ENCODE measurements at places on chromosomes 12 and 14. TPM values are rescaled to one million over a fixed set of nuclear protein-coding genes. Genes with fewer than 3 reads are reported as not detected.

Gene ARHGEF25
- not detected for total RNA-seq

Gene FIGNL2
- total RNA-seq: 0.39 TPM

Gene GLIPR1L1
- not detected for total RNA-seq

DNA sequence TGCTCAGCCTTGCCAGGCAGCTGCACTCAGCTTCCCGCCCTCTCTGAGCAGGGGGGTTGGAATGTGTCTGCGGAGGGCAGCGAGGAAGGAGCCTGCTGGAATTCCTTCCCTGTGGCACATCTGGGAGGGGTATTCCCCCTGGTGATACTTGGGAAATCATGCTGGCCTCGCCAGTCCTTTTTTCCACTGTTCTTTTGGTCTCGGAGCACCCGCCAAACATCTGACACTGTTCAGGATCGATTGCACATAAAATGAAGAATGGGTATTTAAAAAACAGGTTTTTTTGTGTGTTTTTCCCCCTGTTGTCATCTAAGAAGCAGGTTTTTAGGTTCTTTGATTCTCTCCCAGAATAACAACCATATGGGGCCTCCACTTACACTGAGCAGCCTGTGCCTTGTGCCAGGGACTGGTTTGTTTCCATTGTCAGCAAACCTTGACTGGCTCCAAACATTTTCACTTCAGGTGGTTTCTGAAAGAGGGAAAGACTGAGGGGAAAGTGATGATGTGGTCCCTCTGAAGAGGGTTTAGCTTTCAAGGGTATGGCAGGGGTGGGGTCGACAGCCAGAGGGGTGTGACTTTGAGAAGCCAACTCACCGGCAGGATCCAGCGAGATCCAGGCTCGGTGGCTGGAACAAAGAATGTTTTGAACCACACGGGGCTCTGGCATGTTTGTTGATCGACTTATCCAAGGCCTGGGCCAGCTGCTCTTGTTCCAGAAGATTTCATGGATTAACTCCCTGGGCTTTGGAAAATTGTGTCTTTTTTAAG is 215.1 kb downstream of the CACNA1C start:
- no peak for DNase-seq

DNA sequence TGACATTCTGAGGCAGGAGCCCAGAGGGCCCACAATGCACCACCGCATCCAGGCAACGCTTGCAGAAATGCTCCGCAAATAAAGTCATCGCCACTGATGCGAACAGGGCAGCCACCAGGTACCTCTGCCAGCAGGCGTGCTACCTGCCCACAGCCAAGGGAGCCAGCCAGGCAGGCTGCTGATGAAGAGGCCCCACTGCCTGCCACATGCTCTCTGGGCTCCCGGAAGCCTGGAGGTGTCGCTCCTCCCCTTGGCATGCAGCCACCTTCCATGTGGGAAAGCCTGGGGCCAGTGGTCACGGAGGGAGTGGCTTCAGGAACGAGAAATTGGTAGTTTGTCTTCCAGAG is 14.7 kb downstream of the GPR132 start:
- no peak for DNase-seq

- no peak for DNase-seq
These were observed 29.4 kb downstream of the ITPR2 start for GRCh38 chr12:26803552-26803951.

DNA sequence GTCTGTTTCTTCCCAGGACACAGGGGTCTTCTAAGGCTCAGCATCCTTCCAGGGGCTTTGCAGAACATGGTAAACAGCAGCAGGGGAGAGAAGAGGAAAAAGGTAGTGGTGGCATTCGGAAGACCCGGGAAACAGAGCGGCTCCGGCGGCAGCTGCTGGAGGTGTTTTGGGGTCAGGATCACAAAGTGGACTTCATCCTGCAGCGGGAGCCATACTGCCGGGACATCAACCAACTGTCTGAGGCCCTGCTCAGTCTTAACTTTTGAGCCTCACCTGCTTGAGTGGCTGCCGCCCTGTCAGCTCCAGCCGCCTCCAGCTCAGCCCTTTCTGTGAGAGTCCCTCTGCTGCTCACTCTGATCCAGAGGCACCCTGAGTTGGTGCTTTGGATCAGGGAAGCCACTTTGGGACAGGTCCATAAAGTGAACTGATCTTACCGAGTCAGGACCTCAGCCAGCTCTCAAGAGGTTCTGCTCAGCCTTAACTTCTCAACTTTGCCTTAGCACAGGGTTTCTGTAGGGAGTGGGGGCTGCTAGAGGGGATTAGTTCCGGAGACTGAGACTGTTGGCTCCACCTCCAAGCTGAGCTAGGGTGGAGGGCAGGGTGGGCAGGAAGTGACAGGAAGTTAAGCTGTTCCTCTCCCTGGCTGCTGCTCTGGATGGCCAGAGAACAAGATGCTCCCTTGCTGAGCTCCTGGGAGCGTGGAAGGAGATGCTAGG is 5.4 kb downstream of the SDR39U1 start:
- DNase-seq: no peak

DNA sequence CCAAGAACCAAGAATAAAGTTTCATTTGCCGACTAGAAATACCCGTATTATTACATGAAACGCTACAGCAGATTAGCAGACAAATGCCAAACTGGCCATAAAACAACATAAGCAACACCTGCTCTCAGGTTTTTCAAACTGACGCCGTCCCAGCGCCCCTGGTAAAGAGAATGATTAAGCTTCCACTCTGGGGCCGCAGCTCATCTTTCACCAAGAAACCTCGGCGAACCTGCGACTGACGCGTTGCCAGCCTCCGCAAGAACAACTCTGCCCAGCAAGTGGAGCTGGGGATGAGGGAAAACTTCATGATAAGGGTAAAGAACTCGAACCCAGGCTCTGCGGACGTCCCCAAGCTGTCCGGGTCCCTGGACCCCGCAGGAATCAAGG is 530 bp downstream of the ARL1 start:
- DNase-seq: no peak

GRCh38 chr14:55107766-55108554 is 21.1 kb upstream of the LGALS3 start:
- DNase-seq: no peak

DNA sequence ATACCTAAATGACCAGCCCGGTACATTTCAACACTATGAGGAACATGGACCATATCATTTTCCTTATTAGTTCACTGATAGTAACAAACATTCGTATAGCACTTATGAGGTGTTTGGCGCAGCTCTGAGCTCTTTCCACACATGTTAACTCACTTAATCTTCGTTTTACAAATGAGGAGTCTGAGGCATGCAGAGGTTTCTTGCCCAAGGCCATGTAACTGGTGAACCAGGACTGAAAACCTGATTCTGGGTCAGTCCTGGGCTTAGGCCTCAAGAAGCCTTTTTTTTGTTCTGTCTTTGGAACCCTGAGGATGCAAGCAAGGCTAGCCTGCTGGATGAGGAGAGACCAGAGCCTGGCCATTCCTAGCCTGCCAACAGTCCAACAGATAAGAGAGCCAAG is 55.0 kb downstream of the C14orf132 start:
- DNase-seq: no peak

DNA sequence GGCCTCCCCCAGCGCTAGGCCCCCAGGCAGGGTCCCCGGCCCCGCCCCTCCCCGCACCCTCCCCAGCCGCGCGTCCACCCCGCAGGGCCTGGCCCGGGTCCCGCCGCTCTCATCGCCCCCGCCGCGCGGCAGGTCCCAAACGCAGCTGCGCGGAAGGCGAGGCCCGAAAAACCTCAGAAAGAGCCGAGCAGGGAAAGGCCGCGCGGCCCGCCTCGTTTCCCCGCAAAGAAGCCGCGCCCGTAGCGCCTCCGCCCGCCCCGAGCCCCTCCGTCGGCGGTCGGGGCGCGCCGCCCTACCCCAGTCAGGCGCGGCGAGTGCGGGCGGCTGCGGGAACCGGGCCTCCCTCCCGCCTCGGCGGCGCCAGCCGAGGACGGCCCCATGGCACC is 324 bp downstream of the POLE start:
- no peak for DNase-seq

DNA sequence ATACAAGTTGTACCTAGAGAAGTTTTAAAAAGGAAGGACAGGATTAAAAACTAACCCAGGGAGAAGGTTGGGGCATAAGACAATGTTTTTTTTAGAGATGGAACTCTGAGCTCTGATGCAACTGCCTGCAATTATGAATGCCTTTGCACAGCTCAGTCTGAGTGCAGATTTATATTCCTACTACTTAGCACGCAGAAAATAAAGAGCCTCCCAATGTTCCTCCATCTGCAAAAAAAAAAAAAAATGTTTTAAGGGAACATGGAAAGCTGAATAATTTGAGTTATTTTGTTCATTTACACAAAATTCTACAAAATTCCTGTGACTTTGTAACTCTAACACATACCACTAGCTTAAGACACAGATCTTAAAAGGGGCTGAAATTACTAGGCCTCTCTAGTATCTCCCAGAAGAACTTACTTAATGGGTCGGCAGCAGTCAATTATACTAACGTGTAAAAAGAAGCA is 15.7 kb downstream of the CLIP1 start:
- DNase-seq: no peak

DNA sequence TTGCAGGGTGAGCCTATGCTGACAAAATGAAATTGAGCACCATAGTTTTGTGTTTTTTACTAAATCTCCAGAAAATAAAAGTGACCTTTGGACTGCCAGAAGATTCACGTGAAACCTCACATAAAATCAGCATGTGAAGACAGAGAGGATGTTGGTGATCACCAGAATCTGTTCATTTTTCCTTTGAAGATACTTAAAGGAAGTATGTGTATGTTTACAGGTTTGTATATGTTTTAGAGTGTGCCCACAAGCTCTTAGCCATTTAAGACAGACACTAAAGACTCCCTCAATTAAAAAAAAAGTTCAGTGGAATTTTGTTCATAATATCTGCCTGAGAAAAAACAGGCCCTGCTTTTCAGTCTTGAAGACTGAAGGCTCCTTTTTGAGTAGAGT is 25.9 kb downstream of the DDX47 start:
- no peak for DNase-seq

DNA sequence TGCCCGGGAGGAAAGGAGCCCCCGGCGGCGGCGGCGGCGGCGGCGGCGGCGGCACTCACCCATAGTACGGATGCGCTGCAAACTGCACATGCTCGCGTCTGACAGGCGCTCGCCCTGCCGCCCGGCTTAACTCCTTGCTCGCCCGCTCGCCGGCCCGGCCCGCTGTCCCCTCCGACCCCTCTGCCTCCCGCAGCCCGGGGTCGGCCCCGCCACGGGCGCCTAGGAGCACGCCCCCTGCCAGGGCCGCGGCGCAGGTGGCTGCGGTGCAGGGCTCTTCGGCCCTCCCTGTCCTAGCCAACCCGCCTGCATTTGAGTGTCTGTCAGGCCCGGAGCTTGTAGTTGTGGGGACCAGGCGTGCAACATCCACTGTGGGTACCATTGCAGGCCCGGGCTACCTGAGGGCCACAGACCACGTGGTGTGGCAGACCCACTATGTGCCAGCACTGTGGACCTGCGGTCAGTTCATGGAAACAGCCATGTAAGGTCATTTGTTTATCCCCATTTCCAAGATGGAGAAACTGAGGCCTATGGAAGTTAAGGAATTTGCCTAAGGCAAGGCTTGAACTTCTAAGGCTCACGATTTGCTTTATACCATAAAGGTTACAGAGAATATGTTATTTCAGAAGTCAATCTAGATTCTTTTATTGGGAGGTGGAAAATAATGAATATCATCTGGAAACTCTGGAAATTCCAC is 17.6 kb upstream of the PLEKHH1 start:
- peak; percentile 48 for DNase-seq

DNA sequence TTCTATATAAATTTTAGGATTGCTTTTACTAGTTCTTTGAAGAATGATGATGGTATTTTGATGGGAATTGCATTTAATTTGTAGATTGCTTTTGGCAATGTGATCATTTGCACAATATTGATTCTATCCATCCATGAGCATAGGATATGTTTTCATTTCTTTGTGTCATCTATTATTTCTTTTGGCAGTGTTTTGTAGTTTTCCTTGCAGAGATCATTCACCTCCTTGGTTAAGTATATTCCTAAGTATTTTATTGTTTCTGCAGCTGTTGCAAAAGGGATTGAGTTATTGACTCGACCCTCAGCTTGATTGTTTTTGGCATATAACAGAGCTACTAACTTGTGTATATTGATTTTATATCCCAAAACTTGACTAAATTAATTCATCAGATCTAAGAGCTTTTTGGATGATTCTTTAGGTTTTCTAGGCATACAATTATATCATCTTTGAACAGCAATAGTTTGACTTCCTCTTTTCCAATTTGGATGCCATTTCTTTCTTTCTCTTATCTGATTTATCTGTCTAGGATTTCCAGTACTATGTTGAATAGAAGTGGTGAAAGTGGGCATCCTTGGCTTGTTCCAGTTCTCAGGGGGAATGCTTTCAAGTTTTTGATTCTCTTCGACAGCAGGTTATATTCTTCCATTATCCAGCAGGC is 668.1 kb downstream of the SLC16A7 start:
- DNase-seq: no peak

Data from activated B cell treated with CpG ODN at 0.5 μM for 24 hours (primary cell).